ENCODE measurements at places on chromosomes 2 and 18.

DNA sequence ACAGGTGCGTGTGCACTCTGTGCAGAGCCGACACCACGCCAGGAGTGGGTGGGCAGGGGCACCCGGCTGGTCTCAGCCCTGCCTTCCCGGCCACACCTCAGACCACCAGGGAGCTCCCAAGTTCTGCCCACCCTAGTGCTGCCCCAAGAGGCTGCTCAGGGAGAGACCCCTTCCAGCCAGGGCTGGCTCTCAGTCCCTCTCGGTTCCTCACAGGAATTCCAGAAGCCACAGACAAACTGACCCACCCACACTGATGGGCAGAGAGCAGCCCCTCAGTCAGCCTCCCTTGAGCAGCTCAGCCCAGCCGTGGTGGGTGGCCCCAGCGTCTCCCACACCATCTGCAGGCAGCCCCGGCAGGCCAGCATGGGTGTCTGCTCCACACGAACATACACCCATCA, 33.8 kb downstream of the GPC1 start:
- no peaks in the 10 kb centered on the region for H3K4me1 ChIP-seq
- no peaks in the 10 kb centered on the region for H3K36me3 ChIP-seq
- H3K27me3 ChIP-seq = no peaks in the 10 kb centered on the region
- H3K4me3 ChIP-seq = no peak overlapping the region
- no peak for DNase-seq

DNA sequence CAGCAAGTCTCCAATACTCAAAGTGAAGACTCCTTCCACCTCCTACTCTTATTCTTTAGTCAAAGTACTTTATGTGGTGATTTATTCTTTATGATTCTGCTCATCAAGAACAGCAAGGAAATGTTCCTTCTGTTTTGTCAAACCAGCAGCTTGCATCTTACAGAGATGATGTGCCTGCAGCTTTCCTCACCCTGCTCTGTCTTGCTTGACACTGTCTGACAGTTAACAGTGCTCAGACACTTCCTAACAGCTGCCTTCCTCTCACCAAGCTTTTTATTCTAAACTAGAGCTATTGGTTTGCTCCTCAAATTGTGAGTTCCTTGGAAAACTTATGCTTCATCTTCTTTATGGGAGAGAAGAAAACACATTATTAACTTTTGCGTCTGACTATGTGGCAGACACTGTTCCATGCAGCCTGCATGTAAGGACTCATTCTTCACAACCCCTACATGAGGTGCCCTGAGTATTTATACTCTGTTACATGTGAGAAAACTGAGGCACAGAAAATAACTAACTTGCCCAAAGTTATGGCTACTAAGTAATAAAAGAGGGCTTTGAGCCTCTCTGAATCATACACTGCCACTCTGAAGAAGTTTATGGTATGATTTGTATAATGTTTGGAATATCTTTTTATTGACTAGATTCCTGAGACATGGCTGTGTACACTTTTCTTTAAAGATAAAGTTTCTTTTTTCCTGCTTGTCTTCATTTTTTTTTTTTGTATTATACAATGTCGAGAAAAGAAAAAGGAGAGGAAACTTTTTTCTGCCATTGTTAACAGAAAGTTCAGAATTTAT, 723.3 kb upstream of the DDX18 start:
- no peak overlapping the region for H3K27ac ChIP-seq
- no peaks in the 10 kb centered on the region for H3K4me1 ChIP-seq
- no peak for DNase-seq
- H3K4me3 ChIP-seq = no peak overlapping the region
- H3K36me3 ChIP-seq = no peaks in the 10 kb centered on the region

- H3K4me1 ChIP-seq = no peaks in the 10 kb centered on the region
- no peaks in the 10 kb centered on the region for H3K36me3 ChIP-seq
- no peak for DNase-seq
- H3K4me3 ChIP-seq = no peak overlapping the region
- no peak overlapping the region for H3K27ac ChIP-seq
- H3K27me3 ChIP-seq = no peaks in the 10 kb centered on the region
These were observed 313.3 kb downstream of the MBD2 start for GRCh38 chr18:53911200-53911599.

- H3K27me3 ChIP-seq = no peaks in the 10 kb centered on the region
- no peak overlapping the region for H3K4me3 ChIP-seq
- H3K4me1 ChIP-seq = no peaks in the 10 kb centered on the region
- DNase-seq = no peak
- H3K36me3 ChIP-seq = no peaks in the 10 kb centered on the region
These were observed 394.3 kb downstream of the CMPK2 start for GRCh38 chr2:6471419-6471818.

GRCh38 chr2:220002251-220002650, 374.8 kb downstream of the SLC4A3 start:
- H3K36me3 ChIP-seq = no peaks in the 10 kb centered on the region
- no peak for DNase-seq
- no peak overlapping the region for H3K27ac ChIP-seq
- no peak overlapping the region for H3K4me3 ChIP-seq

DNA sequence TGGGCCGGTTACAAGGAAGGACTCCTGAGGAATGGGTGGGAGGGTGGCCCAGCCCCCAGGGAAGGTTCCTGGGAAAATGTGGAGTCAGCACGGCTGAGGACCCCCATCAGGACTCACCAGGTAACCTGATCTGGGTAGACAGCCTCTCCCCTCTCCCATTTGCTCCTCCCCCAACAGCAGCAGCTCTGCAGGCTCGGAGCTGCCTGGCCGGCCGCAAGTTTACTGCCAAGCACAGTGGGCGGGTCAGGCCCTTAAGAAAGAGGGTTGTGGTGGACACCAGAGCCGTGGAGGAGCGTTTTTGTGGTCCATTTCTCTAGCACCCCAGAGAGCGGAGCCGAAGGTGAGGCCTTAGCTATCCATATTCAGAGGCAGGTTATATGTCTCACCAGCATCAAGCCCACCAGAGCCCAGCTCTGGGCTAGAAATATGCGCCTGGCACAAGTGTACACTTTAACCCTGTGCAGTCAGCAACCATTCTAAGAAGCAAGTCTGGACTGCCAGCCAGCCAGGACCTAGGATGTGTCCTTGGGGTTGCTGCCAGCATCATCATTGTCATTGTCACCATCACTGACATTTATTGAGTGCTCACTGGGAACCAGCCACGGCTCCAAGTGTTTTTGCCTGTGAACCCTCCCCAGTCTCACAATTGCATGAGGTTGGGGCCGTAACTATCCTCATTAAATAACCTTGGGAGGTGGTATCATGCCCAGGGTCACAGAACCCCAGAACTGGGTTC, 190.1 kb downstream of the KLHL29 start:
- H3K36me3 ChIP-seq = no peaks in the 10 kb centered on the region
- H3K27ac ChIP-seq = no peak overlapping the region
- DNase-seq = no peak
- H3K4me1 ChIP-seq = no peaks in the 10 kb centered on the region
- no peak overlapping the region for H3K4me3 ChIP-seq
- H3K27me3 ChIP-seq = no peaks in the 10 kb centered on the region

GRCh38 chr18:48926420-48926857, 24.3 kb downstream of the SMAD7 start:
- H3K36me3 ChIP-seq = peaks cover 5% of the 10 kb centered on the region
- no peaks in the 10 kb centered on the region for H3K27me3 ChIP-seq
- H3K27ac ChIP-seq = no peak overlapping the region

DNA sequence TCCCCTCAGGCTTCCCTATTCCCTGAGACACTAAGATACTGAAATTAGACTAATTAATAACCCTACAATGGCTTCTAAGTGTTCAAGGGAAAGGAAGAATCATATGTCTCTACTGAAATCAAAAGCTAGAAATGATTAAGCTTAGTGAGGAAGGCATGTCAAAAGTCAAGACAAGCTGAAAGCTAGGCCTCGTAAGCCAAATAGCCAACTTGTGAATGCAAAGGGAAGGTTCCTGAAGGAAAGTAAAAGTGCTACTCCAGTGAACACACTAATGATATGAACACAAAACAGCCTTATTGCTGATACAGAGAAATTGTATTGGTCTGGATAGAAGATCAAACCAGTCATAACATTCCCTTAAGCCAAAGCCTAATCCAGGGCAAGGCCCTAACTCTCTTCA, 10.0 kb downstream of the ZC3H8 start:
- peaks cover 17% of the 10 kb centered on the region for H3K36me3 ChIP-seq
- H3K27me3 ChIP-seq = no peaks in the 10 kb centered on the region
- no peaks in the 10 kb centered on the region for H3K4me1 ChIP-seq
- H3K27ac ChIP-seq = no peak overlapping the region
- H3K4me3 ChIP-seq = no peak overlapping the region

DNA sequence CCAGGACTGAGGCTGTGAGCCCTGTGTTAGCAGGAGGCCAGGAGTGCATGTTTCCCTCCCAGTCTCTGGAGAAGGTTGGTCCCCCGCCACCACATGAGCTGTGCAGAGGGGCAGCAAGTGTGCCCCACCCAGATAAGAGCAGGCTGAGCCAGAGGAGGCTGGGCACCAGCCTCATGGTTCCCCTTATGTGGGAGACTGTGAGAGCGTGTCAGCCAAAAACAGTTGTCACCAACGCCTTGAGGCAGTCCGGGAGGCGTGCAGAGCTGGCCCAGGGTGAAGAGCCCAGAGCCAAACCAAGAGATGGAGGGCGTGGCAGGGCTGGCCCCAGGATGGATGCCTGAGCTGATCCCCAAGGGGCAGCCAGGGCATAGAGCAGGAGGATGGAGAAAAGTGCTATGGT, 128.7 kb upstream of the GLI2 start:
- DNase-seq = no peak
- H3K27ac ChIP-seq = no peak overlapping the region
- H3K27me3 ChIP-seq = no peaks in the 10 kb centered on the region
- no peaks in the 10 kb centered on the region for H3K36me3 ChIP-seq
- H3K4me3 ChIP-seq = no peak overlapping the region

DNA sequence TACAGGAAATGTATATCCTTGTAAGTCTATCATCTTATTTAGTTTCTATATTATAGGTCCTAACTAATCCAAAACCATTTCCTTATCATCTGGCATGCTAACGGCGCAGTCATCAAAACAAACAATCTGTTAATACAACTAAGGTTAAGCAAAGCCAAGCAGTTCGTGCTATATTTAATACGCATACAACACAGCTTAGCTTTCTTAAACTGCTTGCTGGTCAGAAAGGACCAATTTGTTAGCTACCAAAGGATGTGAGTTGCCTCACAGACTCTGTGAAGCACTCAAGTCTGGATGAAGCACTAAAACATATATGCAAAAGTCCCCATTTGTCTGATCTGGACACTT, 67.0 kb downstream of the ZEB2 start:
- peak overlapping the region; percentile 77 for H3K27ac ChIP-seq
- H3K36me3 ChIP-seq = no peaks in the 10 kb centered on the region
- peak; percentile 24 for DNase-seq
- no peaks in the 10 kb centered on the region for H3K27me3 ChIP-seq

DNA sequence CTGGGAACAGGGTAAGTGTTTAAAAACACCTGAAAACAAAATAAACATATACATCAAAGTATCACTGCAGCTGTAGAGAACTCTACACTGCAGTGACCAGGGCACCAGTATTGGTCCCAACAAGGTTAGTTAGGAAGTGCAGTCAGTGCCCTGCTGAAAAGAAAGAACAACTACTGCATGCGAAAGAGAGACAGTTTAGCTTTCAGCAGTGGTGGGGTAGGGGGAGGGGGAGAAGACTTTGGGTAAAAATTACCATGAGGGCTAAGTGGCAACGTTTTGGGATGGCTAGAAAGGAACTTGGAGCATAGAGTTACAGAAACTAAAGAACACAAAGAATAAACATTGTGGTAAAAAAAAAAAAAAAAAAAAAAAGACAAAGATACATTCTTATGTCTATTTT, 112.1 kb downstream of the UPP2 start:
- no peaks in the 10 kb centered on the region for H3K27me3 ChIP-seq
- H3K27ac ChIP-seq = no peak overlapping the region
- no peak overlapping the region for H3K4me3 ChIP-seq
- DNase-seq = no peak

DNA sequence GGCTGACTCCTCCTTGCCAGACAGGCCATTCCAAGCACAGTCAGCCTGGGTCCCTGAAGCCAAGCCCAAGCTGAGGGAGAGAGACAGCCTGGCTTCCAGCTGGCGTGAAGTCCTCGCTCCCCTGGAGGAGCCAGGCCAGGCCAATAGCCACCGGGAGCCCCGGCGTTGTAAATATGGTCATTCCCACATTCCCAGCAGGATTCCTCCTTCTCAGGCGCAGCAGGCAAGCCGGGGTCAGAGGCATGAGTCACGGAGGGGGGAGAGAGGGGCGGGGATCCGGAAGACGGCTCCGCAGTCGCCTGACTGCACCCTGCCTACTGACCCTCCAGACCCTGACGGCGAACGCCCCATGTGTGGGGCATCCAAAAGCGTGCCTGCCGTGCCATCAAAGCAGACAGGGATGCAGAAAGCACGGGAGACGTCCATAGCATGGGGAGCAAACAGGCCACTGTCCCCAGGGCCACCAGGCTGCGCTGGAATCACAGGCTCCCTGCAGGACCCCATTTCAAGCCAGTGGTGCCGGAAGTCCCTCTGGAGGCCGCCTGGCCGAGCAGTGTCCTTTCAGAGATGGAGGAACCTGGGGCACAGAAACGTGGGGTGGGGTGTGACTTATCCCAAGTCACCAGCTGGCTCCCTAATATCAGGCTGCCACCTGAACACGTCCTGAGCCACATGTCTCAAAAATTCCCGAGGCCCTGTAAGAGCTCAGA, 48.2 kb downstream of the TWIST2 start:
- H3K27me3 ChIP-seq = no peaks in the 10 kb centered on the region
- DNase-seq = no peak
- H3K4me3 ChIP-seq = no peak overlapping the region
- no peak overlapping the region for H3K27ac ChIP-seq
- no peaks in the 10 kb centered on the region for H3K36me3 ChIP-seq

GRCh38 chr2:38233231-38233983, 143.7 kb downstream of the ATL2 start:
- DNase-seq = no peak
- no peaks in the 10 kb centered on the region for H3K36me3 ChIP-seq
- peaks cover 10% of the 10 kb centered on the region for H3K27me3 ChIP-seq
- H3K4me3 ChIP-seq = no peak overlapping the region

- no peaks in the 10 kb centered on the region for H3K36me3 ChIP-seq
- H3K4me1 ChIP-seq = peaks cover 5% of the 10 kb centered on the region
These were observed 44.9 kb downstream of the CYP27C1 start for GRCh38 chr2:127175041-127175721.

DNA sequence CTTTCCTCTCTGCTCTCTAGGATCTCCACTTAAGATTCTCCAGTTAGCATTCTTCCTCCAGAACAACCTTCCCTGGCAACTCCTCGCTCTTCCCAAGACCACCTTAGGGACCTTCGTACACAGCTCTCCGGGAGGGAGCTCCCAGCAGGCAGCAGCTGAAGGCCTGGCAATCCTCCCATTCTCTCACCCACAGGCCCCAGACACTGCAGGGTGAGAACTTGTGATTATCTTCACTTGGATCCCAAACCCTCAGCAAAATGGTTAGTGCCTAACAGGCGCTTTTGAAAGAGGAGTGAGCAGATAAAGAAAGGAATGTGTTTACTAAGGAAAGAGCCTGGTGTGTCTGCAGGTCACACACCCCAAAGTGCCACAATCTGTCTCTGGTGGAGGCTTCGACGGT, 83.8 kb upstream of the SNTG2 start:
- H3K4me3 ChIP-seq = no peak overlapping the region
- no peak overlapping the region for H3K27ac ChIP-seq
- no peaks in the 10 kb centered on the region for H3K4me1 ChIP-seq
- H3K36me3 ChIP-seq = no peaks in the 10 kb centered on the region
- DNase-seq = no peak

Measured in natural killer cell (primary cell).